MG63 (cell line): ENCODE measurements at places on chromosomes 2 and 18.

GRCh38 chr2:100987536-100987935 is 14.6 kb upstream of the RPL31 start:
- DNase-seq = no peak

- no peak for DNase-seq
These were observed 140.9 kb downstream of the MCFD2 start for GRCh38 chr2:46774499-46775228.

- DNase-seq = no peak
These were observed 28.5 kb downstream of the NOSTRIN start for GRCh38 chr2:168830958-168831357.

DNA sequence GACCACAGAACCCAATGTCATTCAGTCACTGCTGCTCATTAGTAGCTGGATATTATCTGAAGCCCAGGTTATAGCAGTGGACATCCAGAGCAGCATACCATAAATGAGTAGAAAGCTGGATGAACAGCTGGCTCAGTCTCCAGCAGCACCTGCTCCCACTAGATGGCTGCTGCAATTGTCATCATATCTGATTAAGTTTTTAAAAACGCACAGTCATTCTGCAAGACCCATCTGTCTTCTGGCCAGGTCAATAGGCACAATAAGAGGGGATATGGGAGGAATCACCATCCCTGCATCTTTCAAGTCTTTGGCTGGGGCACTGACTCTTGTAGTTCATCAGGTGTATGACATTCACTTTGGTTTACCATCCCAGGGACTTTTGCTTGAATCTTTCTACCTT is 55.1 kb upstream of the XDH start:
- DNase-seq = no peak

GRCh38 chr2:10777111-10777841 is 35.3 kb downstream of the PDIA6 start:
- no peak for DNase-seq

DNA sequence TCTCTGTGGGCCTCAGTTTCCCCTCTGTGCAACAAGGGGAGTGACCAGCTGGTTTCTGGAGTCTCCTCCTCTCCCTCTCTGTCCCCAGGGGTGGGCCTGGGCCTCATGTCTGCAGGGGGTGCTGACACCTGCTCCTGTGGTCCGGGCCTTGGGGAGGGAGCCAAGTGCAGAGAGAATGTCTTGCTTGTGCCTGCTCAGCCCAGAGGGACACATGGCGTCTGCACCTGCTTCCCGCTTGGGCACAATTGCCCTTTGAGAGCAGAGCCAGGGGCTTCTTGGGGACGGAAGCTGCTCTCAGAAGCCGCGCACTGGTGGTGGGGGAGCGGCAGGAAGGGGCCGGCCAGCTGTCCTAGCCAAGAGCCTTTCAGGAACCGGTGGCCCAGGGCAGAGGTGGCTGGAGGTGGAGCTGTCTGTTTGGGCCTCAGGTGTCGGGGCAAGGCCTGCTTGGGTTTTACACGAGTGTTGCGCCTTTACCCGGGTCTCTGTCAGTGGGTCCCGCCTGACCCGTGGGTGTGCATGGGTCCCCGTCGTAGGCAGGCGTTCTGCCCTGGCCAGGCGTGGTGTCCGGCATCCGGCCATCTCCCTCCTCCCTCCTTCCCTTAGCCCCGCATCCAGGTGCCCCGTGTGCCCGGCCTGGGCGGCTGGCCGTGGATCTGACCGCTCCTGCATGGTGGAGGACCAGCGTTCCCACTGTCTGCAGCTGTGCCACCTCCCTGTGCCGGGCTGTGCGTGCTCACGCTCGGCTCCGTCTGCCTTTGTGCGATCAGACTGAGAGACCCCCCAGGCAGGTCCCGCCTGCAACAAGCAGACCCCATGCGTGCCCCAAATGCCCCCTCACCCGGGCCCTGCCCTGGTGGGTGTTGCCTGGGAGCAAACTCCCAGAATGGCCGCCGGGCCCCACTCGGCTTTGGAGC is 4.0 kb downstream of the NEU4 start:
- DNase-seq = no peak

GRCh38 chr2:36406296-36406695 is 50.7 kb downstream of the CRIM1 start:
- no peak for DNase-seq

DNA sequence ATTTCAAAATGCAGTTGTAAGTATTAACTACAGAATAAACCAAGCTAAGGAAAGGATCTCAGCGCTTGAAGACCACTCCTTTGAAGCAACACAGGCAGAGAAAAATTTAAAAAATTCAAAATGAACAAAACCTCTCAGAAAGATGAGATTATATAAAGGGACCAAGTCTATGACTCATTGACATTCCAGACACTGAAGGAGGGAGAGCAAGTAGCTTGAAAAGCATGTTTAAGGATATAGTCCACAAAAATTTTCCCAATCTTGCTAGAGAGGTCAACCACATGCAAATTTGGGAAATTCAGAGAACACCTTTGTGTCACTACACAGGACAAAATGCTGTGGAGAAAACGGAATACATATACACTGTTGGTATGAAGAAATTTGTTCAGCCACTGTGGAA is 112.6 kb upstream of the MC4R start:
- no peak for DNase-seq

- DNase-seq = no peak
These were observed 122.9 kb upstream of the ACVR1C start for GRCh38 chr2:157751462-157752058.

- no peak for DNase-seq
These were observed 151.8 kb upstream of the MMADHC start for GRCh38 chr2:149739171-149739882.

DNA sequence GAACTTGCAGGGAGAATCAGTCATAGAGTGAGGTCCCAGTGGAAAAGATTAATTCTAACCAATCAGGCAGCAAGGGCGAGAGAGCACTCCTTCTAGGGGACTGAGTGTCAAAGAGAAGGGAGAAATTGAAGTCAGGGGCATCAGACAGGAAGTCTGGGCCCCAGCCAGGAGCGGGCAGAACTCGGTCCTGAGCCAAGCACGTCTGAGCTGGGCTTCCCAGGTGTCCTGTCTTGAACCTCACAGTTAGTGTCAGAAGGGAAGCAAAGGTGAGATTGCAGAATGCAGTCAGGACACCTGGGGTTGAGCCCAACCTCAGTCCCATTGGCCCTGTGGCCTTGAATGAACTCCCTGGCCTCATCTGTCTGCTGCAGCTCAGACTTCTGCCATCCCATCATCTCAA is 220.9 kb downstream of the SMAD2 start:
- no peak for DNase-seq

DNA sequence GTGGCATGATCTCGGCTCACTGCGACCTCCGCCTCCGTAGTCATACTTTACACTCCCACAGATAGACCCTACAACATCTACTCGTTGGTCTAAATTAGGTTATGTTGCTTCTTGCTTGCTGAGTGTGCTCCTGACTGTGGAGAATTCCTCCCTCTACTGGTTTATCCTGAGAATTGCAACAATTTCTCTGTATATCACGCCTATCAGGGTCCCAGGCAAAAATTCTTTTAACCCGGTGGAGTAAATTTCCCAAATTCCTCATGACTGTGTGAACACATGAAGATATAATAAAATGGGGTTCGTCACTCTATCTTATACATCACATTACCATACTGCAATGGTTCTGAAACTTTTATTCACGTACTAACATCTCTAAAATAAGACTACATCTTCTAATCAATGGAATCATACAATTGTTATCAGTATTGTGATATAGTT is 156.7 kb downstream of the EVA1A start:
- DNase-seq = no peak

DNA sequence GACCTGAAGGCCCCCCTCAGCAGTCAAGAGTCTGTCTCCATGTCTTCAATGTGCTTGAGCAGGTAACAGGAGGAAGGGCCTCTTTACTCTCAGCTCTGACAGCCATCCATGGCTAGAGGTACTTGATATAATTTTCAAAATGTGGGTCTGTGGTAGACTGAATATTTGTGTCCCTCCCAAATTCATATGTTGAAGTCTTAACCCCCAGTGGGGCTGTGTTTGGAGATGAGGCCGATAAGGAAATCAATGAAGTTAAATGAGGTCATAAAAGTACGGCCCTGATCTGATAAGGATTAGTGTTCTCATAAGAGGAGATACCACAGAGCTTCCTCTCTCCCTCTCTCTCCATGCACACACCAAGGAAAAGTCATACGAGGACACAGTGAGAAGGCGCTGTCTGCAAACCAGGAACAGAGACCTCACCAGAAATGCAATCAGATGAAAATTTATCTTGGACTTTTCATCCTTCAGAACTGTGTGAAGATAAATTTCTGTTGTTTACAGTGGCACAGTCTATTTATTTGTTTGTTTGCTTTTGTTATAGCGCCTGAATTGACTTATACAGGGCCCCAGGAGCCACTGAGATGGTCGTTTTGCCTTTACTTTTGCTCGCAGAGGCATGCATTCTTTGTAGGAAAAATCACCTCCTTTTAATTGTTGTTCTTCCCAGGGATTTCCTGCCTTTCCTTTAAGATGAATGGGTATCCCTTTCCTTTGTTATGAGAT is 274.8 kb upstream of the TRIB2 start:
- DNase-seq = no peak

DNA sequence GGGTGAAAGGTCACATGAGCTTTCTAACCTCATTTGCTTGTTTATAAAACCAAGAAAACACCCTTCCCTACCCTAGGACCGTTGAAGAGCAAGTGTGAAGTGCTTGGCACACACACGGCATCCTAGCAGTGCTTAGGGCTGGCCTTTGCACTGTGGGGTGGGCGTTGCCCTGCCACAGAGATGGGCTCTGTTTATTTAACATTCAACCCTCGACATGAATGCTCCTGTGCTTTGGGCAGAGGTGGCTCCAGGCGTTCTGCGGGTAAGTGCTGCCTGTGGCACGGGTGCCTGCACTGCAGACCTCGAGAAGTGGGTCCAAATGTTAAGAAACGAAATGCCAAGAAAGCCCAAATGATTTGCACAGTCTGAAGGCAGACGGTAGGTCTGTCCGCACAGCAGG is 170.1 kb downstream of the FHOD3 start:
- no peak for DNase-seq

GRCh38 chr2:205744074-205744591 is 61.8 kb downstream of the NRP2 start:
- DNase-seq = no peak

- DNase-seq = no peak
These were observed 2.8 kb downstream of the CPS1 start for GRCh38 chr2:210559182-210559581.

DNA sequence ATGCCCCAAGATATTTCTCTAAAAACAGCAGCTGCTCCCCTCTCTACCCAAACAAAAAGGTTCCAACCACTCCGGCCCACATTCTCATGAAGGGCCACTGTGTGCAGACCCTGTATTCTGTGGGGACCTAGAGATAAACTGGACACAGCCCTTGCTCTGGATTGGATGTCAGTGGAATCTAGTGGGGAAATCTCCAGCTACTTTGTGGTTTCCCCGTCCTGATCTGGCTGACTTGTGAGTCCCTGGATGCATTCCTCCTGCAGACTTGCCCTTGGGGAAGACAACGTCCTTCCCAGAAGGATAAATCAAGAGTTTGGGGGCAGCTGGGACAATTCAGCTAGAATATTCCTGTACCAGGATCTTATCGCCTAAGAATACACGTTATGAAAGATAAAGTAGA is 151.1 kb downstream of the FSHR start:
- no peak for DNase-seq
